Stimulated activated CD4-positive, alpha-beta T cell treated with anti-CD3 and anti-CD28 coated beads, Interleukin-4, amount 100 ng/mL, for 1 hour (primary cell): ENCODE measurements at places on chromosomes 11 and 22.

GRCh38 chr11:37978647-37979046, 1380.6 kb upstream of the RAG2 start:
- no peak for DNase-seq

GRCh38 chr11:45659818-45660160, 5.6 kb downstream of the CHST1 start:
- DNase-seq: no peak

- no peak for DNase-seq
Observed at GRCh38 chr22:33492210-33492651, 428.0 kb downstream of the LARGE1 start.

DNA sequence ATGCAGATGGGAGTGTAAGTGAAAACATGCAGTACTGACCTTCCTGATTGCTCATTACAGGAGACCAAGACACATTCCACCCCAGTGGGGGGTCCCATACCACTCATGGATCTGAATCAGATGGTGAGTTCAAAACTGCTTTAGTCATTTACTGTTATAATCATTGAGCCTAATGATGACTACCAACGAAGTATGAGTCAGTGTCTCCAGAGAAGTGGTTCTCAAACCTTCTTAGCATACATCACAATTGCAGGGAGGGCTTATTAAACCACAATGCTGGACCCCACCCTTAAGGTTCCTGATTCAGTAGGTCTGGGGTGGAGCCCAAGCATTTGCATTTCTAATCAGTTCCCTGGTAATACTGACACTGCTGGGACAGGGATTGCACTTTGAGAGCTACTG, 75.8 kb downstream of the CD44 start:
- peak; percentile 38 for DNase-seq

DNA sequence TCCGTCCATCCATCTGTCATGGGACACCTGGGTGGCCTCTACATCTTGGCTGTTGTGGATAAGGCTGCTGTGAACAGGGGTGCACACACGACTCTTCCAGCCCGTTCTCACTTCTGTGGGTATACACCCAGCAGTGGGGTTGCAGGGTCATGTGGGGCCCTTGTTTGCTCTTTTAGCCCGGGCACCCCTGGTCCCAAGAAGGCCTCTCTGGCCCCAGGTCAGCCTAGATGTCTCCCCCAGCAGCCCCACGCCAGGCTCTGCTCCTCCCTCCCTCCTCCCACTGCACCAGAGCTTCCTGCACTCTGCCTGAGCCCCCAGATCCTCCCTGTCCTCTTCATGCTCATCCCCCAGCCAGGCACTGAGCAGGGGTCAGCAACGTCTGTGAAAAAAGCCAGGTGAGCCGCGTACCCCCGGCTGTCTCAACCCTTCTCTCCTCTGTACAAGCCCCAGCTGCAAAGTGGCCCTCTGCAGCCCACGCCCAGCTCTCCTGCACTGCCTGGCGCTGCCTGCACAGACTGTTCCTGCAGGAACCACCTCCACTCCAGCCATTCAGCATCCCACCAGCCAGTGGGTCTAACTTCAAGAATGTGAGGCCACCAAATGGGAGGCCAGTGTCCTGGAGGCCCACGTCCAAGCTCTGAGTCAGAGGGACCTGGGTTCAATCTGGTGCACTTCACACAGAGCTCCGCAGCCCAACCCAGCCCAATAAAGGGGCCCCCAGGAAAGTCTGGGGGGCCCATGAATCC, 1508.9 kb downstream of the BRD1 start:
- no peak for DNase-seq

GRCh38 chr11:74751303-74751702, 2.7 kb downstream of the RNF169 start:
- DNase-seq: no peak

DNA sequence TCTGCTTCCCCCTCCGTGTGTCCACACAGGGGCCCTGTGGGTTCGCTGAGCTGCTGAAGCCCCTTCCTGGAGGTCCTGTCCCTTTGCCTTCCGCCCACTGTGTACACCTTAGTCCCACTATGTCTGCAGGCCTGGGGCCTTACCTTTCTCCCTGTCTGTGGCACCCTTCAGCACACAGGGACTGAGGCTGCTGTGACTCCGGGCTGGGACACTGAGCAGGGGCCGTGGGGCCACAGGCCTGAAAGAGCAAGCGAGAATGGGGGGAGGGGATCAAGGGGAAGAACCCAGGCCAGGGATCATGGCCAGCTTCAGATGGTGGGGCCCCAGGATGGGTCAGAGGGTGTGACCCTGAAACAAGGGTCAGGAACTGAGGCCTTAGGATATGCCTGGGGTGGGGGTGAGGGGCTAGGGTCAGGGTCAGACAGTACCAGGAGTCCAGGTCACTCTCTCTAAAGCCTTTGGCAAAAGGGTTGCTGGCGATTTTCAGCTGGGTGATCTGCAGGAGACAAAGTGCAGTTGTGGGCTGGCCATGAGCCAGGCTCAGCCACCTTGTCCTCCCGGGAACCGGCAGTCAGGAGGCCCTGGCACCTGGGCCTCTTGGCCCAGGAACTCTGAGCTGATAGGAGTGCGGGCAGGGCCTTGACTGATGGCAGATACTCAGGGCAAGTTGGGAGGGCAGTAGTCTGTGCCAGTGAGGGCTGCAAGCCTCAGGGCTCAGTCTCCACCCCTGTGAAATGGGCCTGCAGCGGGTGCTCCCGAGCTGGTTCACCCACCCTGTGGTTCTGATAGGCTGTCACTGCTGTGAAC, 2.6 kb upstream of the NUDT8 start:
- DNase-seq: no peak

GRCh38 chr11:70024036-70024772, 53.9 kb upstream of the ANO1 start:
- DNase-seq: no peak

DNA sequence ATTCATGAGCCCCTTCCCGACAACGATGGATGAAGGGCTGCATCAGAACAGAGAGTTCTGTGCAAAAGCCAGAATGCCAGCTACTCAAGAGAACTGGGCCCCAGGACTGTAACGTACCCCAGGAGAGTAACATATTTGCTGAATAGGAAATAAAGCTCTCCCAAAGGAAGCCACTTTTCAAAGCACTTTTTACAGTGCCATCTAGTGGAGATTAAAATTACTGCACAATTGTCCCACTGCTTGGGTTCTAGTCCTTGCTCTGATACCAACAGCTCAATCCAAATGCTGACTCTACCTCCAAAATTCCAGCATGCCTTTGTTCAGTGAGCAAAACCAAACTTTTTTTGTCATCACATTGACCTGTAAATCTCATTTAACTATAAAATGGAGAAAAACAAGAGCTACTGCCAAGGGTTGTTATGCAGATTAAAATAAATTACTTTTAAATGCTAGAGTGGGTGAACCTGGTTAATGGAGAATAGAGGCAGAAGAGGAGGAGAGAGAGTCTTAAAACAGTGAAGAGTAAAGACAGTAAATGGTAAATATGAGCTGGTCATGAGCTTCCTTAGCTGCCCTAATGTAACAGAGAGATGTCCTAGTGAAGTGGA, 87.6 kb upstream of the FSHB start:
- DNase-seq: no peak

- DNase-seq: no peak
Observed at GRCh38 chr11:126354631-126355323, 709 bp upstream of the ST3GAL4 start.

GRCh38 chr22:43110444-43110926, at the start of gene BIK:
BIK (plus strand) TSS chr22:43110750; CDS start chr22:43124023, 13,273 bp downstream.
- DNase-seq: peak; percentile 48

GRCh38 chr11:83292709-83293456, 6.7 kb upstream of the CCDC90B start:
- no peak for DNase-seq

DNA sequence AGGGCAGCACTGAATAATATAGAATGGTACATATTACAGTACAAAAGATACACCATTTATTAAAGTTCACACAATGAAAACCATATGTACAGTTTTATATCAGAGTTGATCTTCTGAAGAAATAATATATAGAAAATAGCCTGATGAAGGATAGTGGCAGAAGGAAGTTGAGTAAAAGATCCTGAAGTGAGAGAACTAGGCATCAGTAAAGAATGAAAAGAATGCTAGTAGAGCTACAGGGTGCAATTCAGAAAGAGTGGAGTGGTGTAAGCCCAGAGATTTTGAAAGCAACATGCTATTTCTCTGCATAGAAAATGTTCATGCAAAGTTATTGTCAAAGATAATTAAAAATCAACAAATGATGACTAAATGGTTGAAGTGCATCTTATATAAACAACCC, 1552.7 kb upstream of the TENM4 start:
- no peak for DNase-seq

DNA sequence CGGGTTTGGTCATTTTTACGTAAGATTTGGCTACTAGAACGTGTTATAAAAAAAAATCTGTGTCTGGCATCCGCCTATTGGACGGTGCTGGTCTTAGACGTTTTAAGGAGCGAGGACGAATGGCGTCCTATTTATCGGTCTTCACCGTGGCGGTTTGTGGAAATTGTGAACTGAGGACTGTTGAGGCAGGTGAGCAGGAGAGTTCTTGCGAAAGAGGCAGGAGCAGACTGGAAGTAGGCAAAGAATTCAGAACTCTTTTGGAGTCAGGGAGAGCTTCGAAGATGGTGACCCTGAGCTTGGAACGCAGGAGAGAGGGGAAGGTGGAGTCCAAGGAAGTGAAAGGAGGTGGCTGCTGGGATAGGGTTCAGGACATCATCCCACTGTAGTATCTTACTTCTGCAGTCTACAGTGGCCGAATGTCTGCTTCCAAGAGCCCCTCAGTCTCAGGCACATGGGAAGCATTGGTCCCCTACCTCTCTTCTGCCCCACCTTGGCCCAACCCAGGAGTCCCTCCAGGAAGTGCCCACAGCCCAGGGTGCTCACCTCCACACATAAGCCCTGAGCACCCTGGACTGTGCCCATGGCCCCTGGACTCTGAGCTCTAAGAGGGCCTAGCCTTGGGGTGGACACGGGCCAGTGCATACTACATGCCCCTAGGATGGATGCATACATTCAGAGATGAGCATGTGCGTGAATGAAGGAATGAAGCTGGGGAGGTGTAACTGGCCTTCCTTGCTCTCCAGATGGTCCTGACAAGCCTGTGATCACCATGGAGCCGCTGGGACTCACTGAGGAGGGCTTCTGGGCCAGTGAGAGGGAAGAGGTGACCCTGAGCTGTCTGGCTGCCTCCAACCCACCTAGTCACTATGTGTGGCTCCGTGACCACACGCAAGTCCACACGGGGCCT, 3.7 kb downstream of the VSIG10L2 start:
- DNase-seq: no peak

DNA sequence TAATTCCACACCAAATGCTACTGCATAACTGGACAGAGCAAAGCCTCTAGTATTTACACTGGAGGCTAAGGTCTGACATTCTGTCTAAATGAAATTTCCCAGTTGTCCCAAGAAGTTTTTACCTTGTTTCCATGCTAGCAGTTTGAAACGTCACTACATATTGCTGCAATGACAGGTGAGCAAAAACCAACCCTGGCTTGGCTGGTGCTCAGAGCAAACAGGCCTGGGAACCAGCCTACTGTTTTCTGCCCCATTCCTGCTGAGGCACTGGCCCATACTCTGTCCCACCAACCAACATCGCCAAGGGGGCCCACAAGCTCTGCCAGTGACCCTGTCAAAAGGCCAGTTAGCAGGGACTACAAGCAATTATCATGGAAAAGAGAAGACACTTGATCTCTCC, 131.1 kb downstream of the MPPED2 start:
- DNase-seq: no peak

DNA sequence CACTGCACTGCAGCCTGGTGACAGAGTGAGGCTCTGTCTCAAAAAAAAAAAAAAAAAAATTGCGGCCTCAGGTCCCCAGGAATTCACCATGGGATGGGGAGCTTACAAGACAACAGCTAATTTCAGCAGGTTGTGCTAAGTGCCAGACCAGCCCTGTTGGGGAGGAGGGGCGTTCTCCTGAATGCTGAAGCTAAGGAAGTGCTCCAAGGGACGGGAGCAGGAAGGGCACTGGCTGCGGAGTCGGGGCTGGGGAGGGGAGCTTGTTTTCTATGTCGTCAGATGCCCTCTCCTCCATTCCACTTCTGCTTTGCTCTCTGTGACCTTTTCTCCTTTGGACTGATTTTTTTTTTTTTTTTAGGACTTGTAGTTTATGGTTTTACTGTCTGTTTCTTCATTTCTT, 4.5 kb downstream of the ADAMTS15 start:
- DNase-seq: no peak

DNA sequence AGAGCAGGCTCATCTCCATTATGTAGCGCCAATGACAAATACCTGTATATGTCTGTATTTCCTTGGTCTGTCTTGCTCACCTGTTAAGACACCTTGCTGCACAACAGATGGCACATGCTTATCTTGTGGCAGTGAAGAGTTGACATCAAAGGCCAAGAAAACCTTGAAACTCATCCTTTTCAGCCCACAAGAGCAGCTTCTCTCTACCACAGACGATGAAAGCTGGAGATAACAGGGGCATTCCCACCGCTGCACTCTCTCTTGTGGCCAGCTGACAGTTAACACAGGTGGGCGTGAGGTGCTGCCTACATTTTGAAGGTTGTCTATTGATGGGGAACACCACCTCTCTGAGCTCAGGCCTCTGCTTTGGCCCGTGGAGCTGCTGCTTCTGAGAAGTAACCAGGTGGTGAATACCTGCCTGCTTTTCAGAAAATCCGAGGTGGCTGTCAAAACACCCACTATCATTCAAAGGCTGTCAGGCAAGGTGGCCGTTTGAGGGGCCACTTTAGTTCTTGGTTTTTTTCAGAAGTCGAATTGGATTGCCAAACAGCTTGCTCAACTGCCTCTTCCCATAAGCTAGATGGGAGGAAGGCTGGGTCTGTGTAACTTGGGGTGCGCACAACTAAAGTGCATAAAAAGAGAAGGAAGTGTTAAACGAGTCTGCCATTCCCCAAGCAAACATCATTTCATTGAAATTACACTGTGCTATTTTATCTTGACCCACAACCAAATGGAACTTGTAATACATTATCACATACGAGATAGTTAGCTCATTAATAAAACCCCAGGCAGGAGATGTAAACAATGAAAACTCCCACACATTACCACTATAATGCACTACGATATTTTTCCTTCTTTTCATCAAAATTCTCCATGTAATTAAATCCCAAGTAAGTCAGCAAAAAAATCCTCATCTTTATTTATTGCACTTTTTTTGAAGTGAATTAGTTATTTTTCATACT, 87.1 kb upstream of the RAG2 start:
- DNase-seq: peak; percentile 16

DNA sequence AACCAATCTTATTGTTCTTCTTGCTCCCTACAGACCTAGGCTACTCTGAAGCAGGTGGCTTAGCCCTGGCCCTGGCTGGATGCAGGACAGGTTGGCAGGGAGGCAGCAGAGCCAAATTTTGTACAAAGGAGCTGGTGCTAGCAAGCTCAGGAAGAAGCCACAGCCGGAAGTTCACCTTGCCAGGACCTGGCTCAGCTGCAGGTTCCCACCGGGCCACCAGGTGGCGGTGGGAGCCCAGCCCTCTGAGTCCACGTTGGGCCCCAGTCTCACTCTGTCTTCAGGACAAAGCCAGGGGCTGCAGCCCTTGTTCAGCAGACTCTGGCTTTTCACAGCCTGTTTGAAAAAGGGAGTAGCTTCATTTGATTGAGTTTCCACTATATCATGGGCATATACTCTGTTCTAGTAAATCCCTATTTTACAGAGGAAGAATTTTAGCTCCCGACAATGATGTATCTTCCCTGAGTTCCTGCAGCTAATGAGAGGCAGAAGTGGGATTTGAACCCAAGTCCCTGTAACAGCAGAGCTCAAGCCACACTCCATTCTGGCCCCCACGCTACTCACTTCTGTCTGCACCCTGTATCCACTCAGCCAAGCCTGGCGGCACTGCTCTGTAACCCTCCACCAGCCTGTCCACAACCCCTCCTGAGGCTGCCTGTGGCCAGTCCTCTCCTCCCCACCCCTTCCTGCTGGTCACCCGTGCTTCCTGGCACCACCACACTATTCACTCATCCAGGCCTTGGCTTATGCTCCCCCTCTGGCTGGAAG, 3.3 kb downstream of the TKFC start:
- DNase-seq: peak; percentile 80

- no peak for DNase-seq
Observed at GRCh38 chr11:103051981-103052380, 40.0 kb downstream of the DCUN1D5 start.
